ENCODE measurements at places on chromosomes 2 and 18. TPM values are rescaled to one million over a fixed set of nuclear protein-coding genes. Genes with fewer than 3 reads are reported as not detected.

PRSS56 gene
- total RNA-seq, result not detected

GPR17 gene
- total RNA-seq, result not detected

VPS4B gene
- 62.8 TPM for total RNA-seq

NT5C1B gene
- total RNA-seq, result not detected

PXDN gene
- total RNA-seq, result 57.2 TPM

SEH1L gene
- total RNA-seq, result 36.0 TPM

MTX2 gene
- total RNA-seq, result 49.8 TPM

WNT6 gene
- not detected for total RNA-seq

MAPRE2 gene
- total RNA-seq, result 7.1 TPM

NEU4 gene
- not detected for total RNA-seq

TEX44 gene
- total RNA-seq, result not detected

LMAN1 gene
- total RNA-seq, result 76.8 TPM

RNMT gene
- 14.8 TPM for total RNA-seq

LBX2 gene
- 0.56 TPM for total RNA-seq

KCNG2 gene
- total RNA-seq, result not detected

C1GALT1C1L gene
- 0.21 TPM for total RNA-seq

RAD51AP2 gene
- 0.14 TPM for total RNA-seq

TMEM169 gene
- 3.2 TPM for total RNA-seq

UGT1A3 gene
- not detected for total RNA-seq

UGT1A6 gene
- 35.8 TPM for total RNA-seq

UGT1A8 gene
- total RNA-seq, result 0.37 TPM

SERPINB4 gene
- total RNA-seq, result 5.0 TPM

MARCHF4 gene
- 0.42 TPM for total RNA-seq

SLC19A3 gene
- 0.23 TPM for total RNA-seq

CHRND gene
- not detected for total RNA-seq

MAL gene
- 6.1 TPM for total RNA-seq

MYO7B gene
- not detected for total RNA-seq

MC5R gene
- not detected for total RNA-seq

DSEL gene
- total RNA-seq, result 1.4 TPM

POTEC gene
- total RNA-seq, result not detected

RUFY4 gene
- total RNA-seq, result not detected

SATB2 gene
- 0.28 TPM for total RNA-seq

CREG2 gene
- total RNA-seq, result 3.9 TPM

MAP4K3 gene
- total RNA-seq, result 17.5 TPM

CCNT2 gene
- 10.6 TPM for total RNA-seq

YPEL5 gene
- 43.5 TPM for total RNA-seq

LRRC30 gene
- total RNA-seq, result not detected

DSG2 gene
- total RNA-seq, result 93.5 TPM

POTEJ gene
- total RNA-seq, result not detected

ORC4 gene
- total RNA-seq, result 40.3 TPM

KLHL41 gene
- total RNA-seq, result not detected

Measured in airway epithelial cell (primary cell).